ENCODE measurements at places on chromosomes 7 and 10.

DNA sequence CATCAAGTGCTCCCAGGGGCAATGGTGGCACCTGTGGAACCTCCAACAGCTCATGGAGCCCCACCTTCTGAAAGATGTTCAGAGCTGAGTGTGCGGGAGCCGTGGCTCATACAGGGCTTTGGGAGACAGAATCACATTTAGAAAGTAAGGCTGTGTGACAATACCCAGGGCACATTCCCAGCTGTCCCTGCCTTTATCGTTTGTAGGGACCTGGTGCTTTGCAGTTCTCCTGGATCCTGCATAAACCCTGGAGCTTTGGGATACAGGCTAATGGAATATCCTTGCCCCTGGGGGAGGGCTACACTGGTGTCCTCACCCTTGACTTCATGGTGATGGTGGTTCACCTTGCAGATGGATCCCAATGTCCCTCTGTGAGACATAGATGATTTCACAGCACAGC lies 134.8 kb upstream of the LAMB4 start:
- no peak for DNase-seq

GRCh38 chr10:13859979-13860654 lies 273.4 kb downstream of the PRPF18 start:
- no peak for DNase-seq

- DNase-seq, result peak; percentile 8
Observed at GRCh38 chr10:89503652-89504370, 31.6 kb downstream of the SLC16A12 start.

DNA sequence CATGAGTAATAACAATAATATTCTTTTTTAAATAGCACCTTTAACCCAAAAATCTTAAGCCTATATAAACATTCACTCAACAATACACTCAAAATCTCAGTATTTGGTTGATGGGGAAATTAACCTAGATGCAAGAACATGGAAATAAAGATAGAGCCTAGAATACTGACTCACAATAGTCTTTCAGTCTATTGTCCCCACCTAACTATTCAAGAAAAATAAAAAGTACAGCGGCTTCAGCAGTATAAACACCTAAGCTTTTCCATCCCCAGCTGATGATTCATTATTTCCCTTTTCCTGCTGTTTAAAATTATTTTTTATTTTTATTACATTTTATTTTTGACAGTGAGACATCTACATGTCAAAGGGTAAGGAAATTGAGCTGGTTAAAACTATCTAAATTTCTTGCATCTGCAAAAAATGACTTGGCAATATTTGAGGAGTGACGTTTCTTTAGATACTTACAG lies 201.4 kb downstream of the FZD1 start:
- DNase-seq, result no peak

GRCh38 chr10:102113261-102113955 lies 6.8 kb downstream of the LDB1 start:
- peak; percentile 81 for DNase-seq

DNA sequence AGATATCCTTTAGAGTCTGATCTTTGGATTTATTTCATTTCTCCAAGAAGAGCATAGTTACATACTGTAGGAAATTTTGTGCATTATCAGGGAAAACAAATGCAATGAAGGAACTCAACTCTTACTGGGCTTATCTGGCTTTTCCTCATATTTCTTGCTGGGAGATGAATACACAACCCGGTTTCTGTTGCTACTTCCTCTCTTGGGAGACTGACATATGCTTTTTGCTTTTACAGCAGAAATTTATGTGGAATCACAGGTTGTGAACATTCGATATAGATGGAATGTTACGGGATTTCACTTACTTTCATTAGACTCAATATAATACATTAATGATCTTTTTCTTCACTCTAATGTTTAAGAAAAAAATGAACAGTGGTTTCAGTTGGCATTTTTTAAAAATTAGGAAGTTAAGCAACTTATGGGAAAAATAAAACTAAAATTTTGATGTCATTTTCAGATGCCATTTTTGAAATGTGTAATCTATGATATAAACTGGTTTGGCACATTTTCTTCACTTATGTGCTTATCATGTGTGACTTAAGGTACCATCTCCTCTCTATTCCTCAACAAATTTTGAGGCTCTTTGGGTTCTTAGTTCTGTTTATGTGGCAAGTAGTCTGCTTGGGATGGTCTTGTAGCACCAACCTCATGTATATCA lies 7.1 kb downstream of the SND1 start:
- no peak for DNase-seq

DNA sequence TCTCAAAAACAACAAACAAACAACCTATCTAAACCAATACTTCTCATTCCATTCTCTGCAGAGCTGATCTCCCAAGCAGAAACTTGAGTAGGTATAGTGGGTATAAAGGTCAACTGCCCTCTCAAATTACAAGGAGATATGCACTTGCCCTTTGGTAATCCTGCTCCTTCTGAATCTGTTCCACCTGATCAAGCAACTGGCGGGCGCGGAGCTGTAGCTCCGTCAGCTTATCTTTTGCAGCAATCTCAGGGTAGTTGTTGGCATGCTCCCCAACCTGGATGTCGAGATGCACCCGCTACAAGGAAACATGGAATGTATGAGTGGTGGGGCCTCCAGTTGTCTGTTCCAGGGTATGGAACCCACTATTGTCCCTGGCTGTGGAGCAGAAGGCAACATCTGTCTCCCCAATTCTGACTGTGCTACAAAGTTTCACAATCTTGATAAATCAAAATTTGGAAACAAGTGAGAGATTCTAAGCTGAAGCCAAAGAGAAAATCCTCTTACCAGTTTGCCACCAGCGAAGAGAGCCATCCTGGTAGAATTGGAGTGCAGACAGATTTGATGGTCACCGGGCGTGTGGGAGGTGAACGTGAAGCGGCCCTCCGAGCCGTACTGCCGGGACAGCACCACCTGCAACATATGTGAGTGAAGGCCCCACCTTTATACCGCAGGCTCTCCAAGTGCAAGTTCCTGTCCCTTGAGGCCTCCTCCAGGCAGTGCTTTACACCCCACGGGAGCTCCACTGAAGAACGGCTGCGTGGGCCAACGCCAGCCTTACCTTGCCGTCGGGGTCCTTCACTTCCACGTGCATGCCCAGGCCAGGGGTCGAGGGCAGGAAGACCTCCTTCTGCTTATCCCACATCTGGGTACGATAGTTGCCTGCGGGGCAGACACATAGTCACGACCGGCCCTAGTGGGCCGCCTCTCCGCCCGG lies 819 bp downstream of the TMED4 start:
- DNase-seq, result peak; percentile 41

DNA sequence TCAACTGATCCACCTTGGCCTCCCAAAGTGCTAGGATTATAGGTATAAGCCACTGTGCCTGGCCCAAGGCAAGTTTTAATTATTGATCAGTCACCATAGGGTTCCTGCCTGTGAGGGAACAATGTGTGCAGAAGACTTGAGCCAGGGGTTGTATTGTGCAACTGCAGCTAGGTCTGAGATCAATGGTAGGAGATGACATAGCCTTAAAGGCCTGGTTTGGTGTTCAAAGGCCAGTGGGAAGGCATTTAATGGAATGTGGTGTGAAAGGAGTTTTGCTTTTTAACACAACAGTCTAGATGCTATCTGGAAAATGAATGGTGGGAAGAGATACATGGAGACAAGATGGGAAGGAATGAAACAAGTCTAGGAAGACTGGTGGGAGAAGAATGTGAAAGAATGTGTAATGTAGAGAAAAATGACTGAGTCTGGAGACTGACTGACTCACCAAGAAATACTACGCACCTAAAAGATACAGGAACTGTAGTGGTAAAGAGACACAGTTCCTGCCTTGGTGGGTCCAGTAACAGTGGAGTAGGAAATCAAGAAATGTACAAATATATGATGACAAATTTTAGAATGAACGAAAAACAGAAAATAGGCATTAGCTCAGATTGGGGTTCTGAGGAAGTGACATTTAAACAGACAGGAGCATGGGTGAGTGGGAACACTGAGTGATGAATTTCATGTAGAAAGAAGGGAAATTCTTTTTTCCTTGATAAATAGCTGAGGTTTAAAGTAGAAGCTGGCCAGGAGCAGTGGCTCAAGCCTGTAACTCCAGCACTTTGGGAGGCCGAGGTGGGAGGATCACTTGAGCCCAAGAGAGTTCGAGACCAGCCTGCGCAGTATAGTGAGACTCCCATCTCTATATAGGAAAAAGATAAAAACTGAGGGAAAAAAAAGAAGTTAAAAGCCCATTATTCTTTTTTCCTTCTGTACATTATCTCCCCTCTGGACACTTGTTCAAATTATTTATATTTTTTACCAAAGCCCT lies 9.4 kb downstream of the HNRNPF start:
- DNase-seq, result no peak

GRCh38 chr7:91628742-91629141 lies 251.8 kb downstream of the MTERF1 start:
- no peak for DNase-seq

DNA sequence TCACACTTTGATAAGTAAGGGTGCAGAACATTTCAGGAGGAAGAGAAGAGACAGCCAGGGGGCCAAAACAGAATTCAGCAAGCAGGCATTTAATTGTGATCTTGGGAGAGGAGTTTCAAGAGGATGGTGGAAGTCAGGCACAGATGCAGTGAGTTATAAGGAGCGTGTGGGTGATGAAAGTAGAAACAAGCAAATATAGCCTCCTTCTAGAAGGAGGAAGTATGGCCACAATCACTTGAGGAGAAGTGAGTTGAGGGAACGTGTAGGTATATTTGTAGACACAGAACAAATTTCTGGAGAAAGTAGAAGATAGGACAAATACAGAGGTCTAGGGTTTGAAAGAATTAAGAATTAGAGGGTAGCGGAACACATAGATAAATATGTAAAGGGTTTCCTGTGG lies 165.8 kb downstream of the CACNB2 start:
- no peak for DNase-seq

DNA sequence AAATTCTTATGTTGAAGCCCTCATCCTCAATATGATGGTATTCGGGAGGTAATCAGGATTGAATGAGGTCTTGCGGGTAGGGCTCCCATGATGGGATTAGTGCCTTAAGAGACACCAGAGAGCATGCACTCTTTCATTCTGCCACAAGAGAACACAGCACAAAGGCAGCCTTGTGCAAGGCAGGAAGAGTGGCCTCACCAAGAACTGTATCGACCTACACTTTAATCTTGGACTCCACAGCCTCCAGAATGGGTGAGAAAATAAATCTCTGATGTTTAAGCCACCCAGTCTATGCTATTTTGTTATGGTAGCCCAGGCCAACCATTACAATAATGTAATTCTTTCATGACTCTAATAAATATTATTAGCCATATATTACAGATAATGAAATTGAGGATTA lies 8.4 kb downstream of the SEM1 start:
- DNase-seq, result no peak

GRCh38 chr10:33817605-33818004 lies 483.1 kb upstream of the NRP1 start:
- no peak for DNase-seq

DNA sequence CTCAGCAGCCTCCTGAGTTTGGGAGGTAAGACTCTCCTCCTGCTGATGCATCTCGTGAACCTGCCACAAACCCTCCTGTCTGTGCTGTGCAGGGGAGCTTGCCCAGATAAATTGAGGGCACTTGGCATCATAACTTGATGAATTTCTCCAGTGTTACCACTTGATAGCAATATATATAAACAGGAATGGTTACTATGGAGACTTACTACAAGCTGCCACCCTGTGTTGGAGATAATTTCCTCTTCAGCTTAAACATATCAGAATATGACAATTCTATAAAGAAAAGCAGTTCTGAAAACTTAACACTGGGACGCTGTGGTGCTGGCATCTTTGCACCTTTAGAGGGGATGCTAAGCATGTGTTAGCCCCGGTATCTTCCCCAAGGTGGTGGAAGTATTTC lies 14.9 kb downstream of the PFKFB3 start:
- DNase-seq, result no peak

- no peak for DNase-seq
Observed at GRCh38 chr10:124627866-124628675, 116.1 kb downstream of the FAM53B start.

- DNase-seq, result no peak
Observed at GRCh38 chr7:38862666-38863065, 46.3 kb downstream of the VPS41 start.

GRCh38 chr7:621572-622285 lies 102.1 kb upstream of the PDGFA start:
- DNase-seq, result no peak

DNA sequence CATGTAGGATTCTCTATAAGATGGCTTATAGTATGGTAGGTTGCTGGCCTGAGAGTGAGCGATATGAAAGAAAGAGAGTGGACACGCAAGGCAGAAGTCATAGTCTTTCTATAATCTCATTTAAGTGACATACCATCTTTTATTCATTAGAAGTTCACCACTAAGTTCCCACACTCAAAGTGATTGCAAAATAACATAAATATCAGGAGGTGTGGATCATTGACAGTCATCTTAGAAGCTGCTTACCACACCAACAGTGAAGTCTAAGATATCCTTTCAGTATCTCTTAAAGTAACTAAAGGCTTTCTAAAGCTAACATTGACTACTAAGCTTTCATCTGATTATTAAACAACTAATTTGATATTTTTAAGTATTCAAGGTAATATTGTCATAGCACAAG lies 36.9 kb upstream of the GNAI1 start:
- DNase-seq, result no peak

GRCh38 chr7:146961617-146962016 lies 845.0 kb downstream of the CNTNAP2 start:
- peak; percentile 1 for DNase-seq

- no peak for DNase-seq
Observed at GRCh38 chr10:43260911-43261577, 5.8 kb downstream of the RASGEF1A start.

GRCh38 chr10:5659702-5660528 lies 6.5 kb downstream of the ASB13 start:
- peak; percentile 73 for DNase-seq

DNA sequence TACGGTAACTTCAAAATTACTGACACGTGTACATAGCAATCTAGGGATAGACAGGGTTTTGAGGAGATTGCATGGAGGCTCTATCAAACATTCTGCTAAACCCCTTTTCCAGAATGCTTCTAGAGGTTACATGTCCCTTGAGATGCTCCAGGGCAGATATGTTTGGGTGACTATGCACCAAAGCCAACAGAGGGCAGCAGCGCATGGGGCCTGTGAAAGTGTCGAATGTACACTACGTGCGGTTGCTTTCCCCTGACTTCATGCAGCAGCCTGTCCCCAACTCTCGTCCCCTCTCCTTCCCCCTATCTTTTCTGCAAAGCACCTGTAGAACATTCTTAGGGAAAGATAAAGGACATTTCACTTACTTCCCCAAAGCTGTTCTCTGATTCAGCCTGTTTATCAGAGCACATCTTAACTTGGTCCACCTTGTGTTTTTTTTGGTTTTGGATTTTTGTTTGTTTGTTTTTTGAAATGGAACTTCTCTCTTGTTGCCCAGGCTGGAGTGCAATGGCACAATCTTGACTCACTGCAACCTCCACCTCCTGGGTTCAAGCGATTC lies 90.2 kb downstream of the UBE3C start:
- DNase-seq, result no peak

DNA sequence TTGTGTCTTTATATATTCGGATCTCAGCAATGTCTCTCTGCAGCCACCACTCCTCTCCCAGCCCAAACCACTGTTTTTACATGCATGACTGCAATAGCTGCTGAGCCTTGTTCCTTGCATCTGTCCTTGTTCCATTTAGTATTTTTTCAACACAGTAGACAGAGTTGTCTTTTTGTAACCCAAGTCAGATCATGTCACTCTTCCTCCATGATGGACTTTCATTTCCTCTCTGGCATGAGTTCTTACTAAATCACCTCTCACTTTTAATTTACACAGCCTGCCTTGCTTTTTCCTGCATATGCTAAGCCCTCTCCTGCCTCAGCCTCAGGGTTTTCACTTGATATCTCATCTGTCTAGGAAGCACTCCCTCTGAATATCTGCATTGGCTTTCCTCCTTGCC lies 353.2 kb downstream of the HGF start:
- DNase-seq, result no peak
